ENCODE measurements at places on chromosomes 5 and 9. TPM values are rescaled to one million over a fixed set of nuclear protein-coding genes. Genes with fewer than 3 reads are reported as not detected.

Gene OR1J2
- not detected for total RNA-seq

GRCh38 chr9:100070104-100071041 lies 28.4 kb downstream of the ERP44 start:
- DNase-seq, result no peak

Gene NME5
- total RNA-seq, result not detected

Gene TAS2R1
- not detected for total RNA-seq

DNA sequence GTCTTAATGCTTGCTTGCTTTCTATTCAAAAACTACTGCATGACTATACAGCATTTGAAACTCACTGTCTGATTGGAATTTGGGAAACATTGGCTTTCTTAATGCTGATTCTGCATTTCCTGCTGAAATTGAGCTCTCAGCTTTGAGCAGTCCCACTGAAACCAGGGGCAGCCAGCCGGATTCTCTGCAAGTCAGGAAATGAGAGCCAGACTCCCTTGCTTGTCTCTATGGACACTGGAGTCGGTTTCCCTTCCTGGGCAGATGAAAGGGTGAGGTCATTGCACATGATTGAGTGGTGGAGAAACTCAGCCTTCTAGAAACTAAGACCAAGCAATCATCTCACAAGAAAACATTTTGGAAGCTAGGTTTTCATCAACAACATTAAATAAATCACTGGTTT lies 119.7 kb upstream of the SPATA31C2 start:
- DNase-seq, result no peak

- DNase-seq, result no peak
Observed at GRCh38 chr9:90311811-90312210, 330.8 kb downstream of the DIRAS2 start.

- no peak for DNase-seq
Observed at GRCh38 chr5:89292487-89292886, 409.5 kb upstream of the MEF2C start.

- DNase-seq, result no peak
Observed at GRCh38 chr5:9529041-9529480, 16.8 kb downstream of the SEMA5A start.

- DNase-seq, result no peak
Observed at GRCh38 chr5:58403822-58404433, 56.0 kb downstream of the PLK2 start.

GRCh38 chr5:60945813-60946187 lies 795 bp downstream of the NDUFAF2 start:
- peak; percentile 85 for DNase-seq

Gene PCDHB16
- total RNA-seq, result 2.6 TPM

- no peak for DNase-seq
Observed at GRCh38 chr9:12182806-12183205, 510.4 kb upstream of the TYRP1 start.

Gene CDC25C
- not detected for total RNA-seq

DNA sequence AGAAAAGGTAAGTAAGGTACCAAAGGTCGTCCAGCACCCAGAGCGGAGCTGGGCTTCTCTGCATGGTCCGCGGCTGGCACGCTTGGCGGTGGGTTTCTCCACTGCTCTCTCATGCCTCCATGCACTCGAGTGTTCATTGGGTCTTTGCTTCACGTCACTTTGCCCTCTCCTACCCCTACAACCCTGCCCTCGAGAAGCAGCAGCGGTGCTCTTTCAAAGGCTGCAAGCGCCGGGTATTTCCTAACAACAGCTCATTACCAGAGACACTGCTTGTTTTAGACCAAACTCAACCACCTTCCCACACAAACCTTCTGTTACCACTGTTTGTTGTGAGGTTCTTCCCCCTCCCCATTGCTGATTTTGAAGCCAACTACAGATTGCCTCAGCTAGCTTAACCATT lies 21.5 kb upstream of the ZBTB34 start:
- no peak for DNase-seq

DNA sequence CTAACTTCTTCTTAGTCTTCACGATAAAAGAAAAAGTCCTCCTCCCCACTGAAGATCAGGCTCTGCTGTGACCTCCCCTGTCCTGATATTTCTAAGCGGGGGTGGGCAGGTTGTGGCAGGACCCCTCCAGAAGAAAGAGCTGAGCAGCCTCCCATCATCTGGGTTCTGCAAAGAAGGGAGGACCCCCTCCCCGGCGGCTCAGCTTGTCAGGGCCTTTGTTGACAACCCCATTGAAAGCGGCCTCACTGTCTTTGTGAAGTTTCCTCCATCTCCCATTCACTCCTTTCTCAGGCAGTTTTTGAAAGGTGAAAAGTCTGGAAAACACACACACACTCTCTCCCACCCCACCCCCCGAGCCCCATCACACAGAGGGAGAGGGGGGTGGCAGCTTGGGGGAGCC lies 26.2 kb upstream of the BARHL1 start:
- DNase-seq, result no peak

GRCh38 chr5:174047472-174048099 lies 2.1 kb downstream of the NSG2 start:
- no peak for DNase-seq

DNA sequence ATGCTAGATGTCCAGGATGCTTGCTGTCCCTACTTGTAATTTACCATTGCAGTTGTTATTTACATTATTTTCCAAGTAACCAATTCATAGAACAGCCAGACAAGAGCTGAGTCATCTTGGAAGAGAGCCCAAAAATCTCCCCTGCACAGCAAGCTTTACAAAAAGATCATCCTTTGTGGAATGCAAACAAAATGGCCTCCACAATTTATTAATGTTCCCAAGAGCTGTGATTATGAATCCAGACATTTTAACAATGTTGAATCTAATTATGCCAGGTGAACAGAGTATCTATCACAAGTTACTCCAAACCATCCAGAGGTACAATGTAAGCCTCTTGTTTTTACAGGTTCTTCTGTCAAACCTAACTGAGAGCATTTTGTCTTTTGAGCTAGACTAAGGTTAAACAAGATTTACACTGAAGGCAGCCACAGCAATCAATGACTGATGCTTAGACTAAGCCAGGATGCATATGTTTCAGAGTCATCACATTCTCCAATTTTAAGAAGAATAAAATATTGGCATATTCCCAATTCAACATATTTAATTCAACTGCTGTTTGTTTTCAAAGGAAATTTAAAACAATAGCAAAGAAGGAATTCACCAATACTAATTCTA lies 95.3 kb upstream of the SLC12A2 start:
- no peak for DNase-seq

GRCh38 chr5:62742207-62742606 lies 163.6 kb downstream of the LRRC70 start:
- no peak for DNase-seq

Gene ZDHHC11
- total RNA-seq, result 23.5 TPM

GRCh38 chr5:127072861-127073846 lies at the start of gene C5orf63:
Gene C5orf63 (minus strand): TSS chr5:127073502. CDS start chr5:127058995, 14,507 bp downstream.
- no peak for DNase-seq

Gene CARD6
- total RNA-seq, result 3.3 TPM

DNA sequence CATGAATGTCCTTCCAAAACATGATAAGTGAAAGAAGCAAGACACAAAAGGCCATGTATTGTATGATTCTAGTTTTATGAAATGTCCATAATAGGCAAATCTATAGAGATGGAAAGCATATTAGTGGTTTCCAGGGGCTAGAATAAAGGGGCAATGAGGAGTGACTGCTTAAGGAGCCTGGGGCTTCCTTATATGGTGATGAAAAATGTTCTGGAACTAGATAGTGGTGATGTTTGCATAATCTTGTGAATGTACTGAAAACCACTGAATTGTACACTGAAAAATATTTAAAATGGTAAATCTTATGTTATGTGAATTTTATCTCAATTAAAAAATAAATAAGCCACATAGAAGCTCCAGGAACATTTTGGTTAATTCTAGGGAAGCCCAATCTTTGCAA lies 144.4 kb upstream of the ANKRD55 start:
- no peak for DNase-seq

Gene FOXD4L4
- total RNA-seq, result not detected

Gene LCN15
- total RNA-seq, result not detected

DNA sequence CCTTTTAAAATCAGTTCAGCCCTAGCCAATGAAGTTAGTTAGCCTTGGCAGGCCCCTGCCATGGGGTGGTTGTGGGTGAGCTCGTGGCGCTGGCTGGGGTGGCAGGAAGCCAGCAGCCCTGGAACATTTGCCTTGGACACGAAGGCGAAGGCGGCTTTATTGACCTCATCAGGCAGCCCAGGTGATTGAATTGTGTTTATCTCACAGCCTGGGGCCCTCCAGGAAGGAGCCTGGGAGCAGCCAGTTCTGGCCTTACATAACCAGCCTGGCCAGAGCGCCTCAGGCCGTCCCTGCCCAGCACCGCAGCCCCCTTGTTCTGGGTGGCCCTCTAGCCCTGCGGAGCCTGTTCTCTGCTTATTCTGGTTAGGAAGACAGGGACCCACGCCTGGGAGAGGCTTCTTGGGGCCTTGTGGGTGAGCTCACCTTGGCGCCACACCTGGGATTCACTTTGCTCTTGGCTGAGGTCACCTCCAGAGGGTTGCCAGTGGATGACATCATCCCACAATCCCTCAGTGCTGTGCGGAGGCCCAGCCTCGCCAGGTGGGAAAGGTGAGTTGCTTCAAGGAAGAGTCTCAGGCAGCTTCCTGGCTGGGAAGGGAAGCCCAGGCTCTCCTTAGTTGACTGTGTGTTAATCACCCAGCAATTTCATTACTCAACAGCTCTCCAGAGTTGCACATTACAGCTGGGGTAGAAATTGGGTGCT lies 54.4 kb upstream of the RPL26L1 start:
- peak; percentile 94 for DNase-seq

DNA sequence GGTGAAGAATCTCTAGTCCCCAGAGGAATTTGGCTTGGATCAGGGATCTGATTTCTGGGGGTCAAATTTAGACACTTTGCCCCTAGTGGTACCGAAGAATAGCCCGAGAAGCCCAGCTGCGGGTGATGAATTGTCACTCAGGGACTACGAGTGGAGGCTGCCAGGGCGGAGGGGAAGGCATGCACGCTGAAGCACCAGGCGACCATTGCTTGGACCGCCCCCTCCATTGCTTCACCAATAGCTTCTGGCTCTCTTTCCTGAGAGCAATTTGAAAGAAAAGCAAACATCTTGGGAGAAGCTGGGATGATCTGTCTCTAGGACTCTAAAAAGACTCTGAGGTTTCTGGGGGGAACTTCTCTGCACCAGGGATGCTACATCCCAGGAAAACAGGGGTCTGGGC lies 137.6 kb downstream of the CRB2 start:
- no peak for DNase-seq

DNA sequence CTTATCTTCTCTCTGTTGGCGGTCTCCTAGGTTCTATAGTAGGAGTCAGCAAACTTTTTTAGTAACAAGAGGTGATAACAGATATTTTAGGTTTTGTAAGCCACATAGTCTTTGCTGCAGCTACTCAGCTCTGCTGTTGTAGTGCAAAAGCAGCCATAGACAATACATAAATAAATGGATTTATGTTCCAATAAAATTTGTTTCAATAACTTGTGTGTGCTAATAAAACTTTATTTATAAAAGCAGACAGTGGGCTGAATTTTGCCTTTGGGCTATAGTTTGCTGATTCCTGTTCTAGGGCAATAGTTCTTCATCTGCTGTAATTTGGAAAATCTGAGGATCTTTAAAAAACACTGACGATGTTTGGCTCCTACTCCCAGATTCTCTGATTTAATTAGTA lies 469.4 kb upstream of the TNC start:
- no peak for DNase-seq

Gene ORM2
- not detected for total RNA-seq

Gene PCDHA9
- not detected for total RNA-seq

Gene SLC6A18
- not detected for total RNA-seq

DNA sequence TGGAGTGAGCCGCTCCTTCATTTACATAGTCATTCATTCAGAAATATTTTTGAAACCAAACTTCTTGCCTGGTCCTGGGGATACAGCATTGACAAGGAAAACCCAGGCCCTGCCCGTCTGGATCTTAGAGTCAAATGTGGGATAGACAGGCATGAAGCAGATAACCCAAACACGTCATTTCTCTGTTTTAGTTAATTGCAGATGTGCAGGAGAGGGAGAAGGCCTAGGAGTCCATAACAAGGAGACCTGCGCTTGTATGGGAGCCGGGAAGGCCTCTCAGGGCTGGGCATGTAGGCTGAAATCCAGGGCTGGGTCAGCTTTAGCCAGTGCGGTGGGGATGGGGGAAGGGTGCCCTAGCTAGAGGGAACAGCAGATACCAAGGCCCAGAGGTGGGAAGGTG lies 43.3 kb downstream of the PRRX2 start:
- DNase-seq, result no peak

DNA sequence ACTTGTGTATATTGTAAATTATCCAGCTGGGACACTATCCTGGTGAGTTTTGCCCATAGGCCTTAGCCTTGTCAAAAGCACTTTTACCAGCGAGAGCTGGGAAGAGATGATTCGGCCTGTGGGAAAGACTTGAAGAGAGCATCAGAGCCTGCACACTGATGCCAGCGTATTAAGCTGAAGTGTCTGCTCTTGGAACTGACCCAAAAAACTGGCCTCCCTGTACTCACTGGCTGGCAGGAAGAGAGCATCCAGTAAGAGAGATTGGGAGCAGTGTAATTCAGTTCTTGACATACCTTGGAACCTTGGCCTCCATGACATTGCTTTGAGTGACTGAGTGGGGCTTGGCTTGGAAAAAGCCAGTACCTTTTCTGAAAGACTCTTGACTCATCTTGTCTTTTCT lies 73.7 kb downstream of the ZNF462 start:
- no peak for DNase-seq

DNA sequence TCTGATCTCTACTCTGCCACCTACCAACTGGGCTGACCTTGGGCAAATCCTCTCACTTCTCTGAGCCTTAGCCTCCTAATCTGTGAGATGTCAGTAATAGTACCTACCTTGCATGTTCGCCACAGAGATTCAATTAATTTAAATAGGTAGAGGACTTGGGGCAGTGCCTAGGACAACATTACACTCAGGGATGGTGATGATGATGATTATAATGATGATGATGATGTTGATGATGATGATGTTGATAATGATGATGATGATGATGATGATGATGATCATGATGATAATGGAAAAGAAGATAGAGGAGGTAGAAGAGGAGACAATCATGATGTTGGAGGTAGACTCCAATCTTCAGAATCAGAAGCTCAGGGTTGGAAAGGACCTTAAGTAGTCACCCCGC lies 40.7 kb upstream of the SMIM23 start:
- no peak for DNase-seq

- DNase-seq, result peak; percentile 43
Observed at GRCh38 chr9:114025760-114026159, 52.3 kb downstream of the AMBP start.

Gene SLC34A1
- total RNA-seq, result 0.39 TPM

Gene CRHBP
- 0.72 TPM for total RNA-seq

- DNase-seq, result no peak
Observed at GRCh38 chr9:27311184-27311583, 14.2 kb upstream of the EQTN start.

DNA sequence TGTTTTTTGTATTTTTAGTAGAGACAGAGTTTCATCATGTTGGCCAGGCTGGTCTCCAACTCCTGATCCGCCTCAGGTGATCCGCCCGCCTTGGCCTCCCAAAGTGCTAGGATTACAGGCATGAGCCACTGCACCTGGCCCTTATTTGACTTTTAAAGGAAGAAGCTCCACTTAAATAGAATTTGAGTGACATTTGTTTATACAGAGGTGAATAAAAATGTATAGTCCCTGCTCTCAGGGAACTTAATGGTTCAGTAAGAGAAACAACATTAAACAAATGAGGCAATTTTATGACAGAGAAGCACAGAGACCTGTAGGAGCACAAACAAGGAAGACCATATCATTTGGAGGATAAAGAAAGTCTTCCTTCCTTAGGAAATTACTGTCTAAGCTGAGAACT lies 65.7 kb downstream of the C9orf152 start:
- no peak for DNase-seq

Gene IPPK
- 71.5 TPM for total RNA-seq

Gene SGTB
- total RNA-seq, result 6.4 TPM

Gene TAF11L10
- total RNA-seq, result not detected

Gene PKD2L2
- not detected for total RNA-seq

Gene SOX30
- not detected for total RNA-seq

Gene SPEF2
- total RNA-seq, result 0.49 TPM
